CD4-positive, alpha-beta T cell treated with Interleukin-21 for 1 hour (primary cell): ENCODE measurements at places on chromosomes 16 and 17.

DNA sequence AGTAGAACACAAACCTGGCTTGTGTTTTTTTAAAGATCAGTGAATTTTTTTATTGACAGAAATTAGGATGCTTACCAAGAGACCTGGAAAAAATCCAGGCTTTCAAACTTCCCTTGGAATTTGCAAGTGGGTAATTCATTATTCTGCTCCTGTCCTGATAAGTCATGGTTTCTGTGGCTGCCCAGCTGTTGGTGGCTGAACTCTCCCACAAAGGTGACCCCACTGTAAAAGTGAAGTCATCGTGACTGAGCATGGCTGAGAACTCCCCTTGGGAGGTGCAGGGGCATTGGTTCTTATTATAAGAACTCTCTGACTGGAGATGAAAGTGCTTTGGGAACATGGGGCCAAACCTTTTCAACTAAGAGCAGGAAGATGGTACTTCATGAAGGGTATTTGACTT lies 46.6 kb upstream of the TANC2 start:
- no peak for DNase-seq

GRCh38 chr17:58252141-58252540 lies 13.8 kb downstream of the LPO start:
- no peak for DNase-seq

DNA sequence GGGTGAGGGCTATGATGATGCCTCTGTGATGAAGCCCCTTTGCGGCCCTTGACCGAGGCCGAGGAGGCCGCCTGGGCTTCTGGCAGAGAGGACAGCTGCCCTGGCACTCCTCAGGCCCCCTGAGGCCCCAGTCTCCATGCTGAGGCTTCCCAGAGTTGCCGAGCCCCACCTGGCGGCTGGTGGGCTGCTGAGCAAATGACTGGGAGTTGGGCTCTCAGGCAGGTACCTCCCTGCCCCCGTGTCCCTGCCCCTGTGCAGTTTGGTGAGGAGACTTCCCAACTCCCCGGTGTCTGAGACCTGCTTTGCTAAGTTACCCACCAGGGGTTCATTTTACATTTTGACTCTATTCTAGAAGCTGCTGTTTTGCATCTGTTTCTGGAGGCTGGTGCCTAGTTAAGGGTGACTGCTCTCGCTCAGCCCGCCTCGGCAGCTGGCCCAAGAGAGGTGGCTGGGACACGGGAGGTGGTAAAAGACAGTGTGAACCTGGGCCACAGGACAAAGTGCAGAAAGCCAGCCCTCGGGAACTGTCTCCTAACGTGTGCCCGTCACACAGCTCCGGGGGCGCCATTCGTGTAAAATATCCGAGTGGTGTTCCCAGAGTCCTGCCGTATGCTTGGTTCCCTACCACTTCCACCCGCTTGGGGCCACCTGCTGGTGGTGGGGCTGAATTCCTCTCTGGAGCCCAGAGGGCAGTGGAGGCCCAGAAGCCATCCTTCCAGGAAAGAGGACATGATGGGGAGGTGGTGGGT lies 134.5 kb downstream of the RAB11FIP4 start:
- no peak for DNase-seq

DNA sequence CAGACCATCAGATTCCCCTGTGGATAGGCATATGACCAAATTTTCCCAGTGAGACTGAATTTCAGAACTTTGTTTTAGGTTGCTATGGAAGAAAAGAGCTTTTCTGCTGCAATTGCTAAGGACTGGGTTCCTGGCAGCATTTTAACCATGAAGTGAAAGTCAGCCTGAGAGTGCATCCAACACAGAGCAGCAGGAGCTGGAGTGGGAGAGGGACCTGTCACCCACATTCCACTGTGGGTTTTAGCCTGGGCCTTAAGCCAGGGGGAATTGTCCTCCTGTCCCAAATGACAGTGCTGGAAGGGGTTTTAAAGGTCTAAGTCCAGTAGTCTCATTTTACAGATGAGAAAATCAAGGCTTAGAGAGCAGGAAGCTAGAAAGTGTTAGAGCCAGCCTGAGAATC lies 203.5 kb upstream of the N4BP1 start:
- no peak for DNase-seq

DNA sequence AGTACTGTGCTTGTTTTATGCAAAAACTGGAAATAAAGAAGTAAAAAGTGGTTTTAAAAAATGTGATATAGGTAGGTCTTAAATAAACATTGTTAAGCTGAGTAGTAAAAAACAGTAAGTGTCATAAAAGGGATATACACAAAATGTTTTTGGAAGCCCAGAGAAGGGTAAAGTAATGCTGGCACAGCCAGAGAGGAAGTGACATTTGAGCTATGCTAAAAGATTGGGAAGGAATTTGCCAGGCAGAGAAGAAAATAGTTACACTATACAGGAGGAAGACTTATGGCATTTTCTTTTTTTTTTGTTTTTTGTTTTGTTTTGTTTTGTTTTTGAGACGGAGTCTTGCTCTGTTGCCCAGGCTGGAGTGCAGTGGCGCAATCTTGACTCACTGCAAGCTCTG lies 40.8 kb upstream of the TAOK1 start:
- DNase-seq: no peak

DNA sequence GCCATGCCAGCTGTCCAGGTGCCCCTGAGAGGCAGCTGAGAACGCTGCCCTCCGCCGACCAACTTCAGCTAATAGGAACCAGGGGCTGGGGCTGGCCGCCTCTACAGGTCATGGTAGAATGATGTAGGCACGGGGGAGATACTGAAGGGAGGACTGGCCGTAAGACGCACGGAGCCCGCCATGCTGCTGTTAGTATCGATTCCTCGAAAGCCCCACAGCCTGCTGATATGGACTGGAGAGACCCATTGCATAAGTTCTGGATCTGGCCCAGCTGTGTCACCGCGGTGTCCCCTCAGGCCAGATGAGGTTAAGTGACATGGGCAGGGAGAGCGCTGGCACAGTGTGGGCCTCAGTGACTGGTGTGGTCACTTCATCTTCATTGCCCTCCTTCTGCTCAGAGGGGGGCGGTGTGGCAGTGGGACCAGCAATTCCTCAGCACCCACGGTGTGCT lies 75.6 kb downstream of the AMFR start:
- no peak for DNase-seq

DNA sequence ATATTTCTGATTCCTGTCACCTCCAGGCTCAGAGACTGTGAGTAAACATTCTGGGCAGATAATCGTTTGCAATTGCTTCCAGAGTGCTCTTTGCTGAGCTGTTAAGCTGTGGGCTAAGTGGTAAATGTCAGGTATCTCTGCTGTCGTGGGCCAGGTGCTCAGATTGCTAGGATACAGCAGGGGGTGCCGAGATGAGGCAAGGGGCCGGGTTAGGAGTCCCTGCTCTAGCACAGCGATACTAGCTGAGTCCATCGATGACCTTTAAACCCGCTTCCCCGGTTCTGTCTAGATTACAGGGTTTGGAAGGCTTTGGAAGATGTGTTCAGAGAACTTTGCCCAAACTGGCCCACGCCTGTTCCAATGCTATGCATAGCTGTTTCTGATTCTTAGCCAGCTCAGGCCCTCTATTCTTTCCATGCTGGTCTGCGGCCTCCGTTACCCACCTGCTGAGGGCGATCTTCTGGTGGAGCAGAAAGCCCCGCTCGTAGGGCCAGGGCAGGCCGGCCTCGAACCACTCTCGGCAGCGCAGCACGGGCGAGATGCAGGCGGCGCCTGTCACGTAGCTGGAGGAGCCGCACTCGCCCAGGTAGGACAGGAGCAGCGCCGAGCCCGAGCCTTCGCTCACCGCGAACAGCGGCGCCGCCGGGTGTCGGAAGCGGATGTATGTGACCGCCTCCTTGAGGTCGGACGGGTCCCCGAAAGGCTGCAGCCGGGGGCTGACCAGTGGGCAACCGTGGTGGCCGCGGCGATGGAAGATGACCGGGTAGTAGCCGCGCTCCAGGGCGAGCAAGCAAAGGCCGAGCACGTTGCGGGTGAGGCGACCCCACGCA lies 979 bp downstream of the ABHD15 start:
- peak; percentile 63 for DNase-seq

DNA sequence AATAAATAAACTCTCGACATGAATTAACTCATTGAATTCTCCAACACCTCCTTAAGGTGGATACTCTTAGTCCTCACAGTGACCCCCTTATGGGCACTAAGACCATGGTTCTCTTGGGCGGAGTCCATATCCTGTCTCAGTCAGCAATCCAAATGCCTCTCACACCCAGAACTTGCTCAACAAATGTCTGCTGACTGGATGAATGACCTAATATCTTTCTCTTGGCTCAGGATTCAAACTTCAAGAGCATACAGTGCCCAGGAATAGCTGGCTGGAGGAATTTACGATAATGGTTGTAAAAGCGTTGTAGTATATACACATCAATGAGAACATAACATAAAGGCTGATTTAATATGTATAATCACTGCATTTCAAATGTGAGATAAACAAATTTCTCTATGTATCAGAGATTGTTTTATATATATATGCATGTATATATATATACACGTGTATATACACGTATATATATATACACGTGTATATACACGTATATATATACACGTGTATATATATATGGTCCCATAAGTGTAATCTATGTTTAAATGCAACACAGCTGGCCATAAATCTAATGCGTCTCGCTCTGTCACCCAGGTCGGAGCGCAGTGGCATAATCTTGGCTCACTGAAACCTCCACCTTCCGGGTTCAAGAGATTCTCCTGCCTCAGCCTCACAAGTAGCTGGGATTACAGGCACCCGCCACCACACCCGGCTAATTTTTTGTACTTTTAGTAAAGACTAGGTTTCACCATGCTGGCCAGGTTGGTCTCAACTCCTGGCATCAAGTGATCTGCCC lies 6.5 kb upstream of the UBB start:
- DNase-seq: no peak

DNA sequence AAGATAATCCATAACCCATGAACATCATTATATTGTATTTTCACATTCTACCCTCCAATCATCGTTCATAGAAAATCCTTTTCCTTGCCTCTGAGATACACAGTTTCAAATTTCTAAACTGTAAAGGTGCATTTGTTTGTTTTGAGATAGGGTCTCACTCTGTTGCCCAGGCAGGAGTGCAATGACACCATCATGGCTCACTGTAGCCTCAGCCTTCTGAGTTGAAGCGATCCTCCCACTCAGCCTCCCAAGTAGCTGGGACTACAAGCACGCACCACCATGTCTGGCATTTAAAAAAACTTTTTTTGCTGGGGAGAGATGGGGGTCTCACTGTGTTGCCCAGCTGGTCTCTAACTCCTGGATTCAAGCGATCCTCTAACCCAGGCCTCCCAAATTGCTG lies 58.1 kb upstream of the TOB1 start:
- DNase-seq: no peak

- no peak for DNase-seq
Observed at GRCh38 chr17:34140006-34140405, 115.1 kb upstream of the CCL2 start.

GRCh38 chr16:324451-325334 lies 27.8 kb downstream of the AXIN1 start:
- peak; percentile 82 for DNase-seq

GRCh38 chr17:58728798-58729197 lies 26.9 kb upstream of the PPM1E start:
- no peak for DNase-seq

- DNase-seq: peak; percentile 76
Observed at GRCh38 chr17:2828397-2829038, 32.3 kb downstream of the RAP1GAP2 start.

GRCh38 chr17:46865100-46865499 lies 13.7 kb downstream of the WNT9B start:
- DNase-seq: no peak

DNA sequence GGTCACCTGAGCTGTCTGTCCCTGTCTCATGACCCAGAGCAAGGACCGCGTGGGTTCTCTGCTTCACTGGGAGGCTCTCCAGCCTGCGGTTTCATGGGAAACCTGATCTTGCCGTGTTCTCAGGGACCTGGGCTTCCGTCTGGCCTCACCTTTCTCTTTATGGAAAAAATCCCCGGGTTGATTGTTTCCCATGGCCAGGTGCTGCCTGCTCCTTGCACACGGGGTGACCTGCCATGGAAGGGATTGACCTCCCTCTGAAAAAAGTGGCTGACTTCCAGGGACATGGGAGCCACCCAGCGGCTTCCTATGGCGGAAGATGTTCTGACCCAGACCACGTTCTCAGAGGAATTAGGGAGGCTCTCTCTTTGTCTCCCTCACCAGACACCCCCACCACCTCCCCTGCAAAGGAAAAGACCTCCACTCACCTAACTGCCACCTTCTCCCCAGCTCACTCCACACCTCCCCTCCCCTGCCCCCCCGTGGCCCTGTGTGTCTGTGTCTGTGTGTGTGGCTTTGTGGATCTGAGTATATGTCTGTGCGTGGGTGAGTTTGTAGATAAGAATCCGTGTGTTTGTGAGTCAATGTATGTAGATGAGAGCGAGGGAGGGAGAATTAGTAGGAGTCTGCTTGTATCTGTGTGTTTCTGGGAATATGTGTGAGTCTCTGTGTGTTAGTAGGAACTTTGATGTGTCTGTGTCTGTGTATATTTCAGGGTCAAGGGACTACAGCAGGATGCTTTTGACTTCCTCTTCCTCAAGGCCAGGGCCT lies 154.6 kb downstream of the NTN1 start:
- no peak for DNase-seq

DNA sequence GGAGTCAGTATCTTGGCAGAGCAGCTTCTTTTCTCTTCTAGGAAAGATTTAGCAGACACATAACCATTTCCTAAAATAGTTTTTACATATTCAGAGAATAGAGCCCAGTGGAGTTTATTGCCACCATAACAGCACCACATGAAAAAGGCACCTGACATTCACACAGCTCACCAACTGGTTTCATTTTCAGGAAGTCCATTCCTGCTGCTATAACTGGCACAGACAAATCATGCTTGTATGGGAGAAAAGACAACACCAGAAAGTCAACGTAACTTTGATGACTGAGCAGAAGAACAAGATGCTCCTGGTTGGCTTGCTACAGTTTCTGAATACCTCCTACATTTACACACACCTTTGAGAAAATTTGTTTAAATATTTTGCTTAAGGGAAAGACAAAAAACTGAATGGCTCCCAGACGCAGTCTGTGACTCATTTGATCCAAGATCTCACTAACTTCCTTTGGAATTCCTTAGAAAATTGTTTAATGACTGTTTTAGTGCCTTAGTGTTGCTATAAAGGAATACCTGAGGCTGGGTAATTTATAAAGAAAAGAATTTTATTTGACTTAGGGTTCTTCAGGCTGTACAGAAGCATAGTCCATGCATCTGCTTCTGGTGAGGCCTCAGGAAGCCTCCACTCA lies 1380.6 kb downstream of the CDH8 start:
- DNase-seq: no peak

DNA sequence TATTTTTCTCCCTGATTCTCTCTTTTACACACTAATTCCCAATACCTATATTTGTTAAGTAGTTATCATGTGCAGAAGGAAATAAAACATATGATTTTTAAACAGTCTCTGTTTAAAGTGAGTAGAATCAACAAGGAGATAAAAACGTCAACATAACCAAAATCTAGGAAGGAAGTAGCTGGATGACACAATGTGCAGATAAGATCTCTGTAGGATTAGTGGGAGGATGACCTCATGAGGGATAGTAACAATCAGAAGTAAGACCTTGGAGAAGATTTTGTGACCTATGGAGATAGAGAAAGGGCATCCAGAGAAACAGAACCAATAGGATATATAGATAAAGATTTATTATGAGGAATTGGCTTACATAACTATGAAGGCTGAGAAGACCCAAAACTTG lies 262.6 kb upstream of the CDH11 start:
- no peak for DNase-seq

GRCh38 chr17:79991924-79992648 lies 43.6 kb downstream of the TBC1D16 start:
- no peak for DNase-seq
